Naive thymus-derived CD4-positive, alpha-beta T cell (primary cell): ENCODE measurements at places on chromosomes 5 and 9. TPM values are rescaled to one million over a fixed set of nuclear protein-coding genes. Genes with fewer than 3 reads are reported as not detected.

The PNPLA7 gene
- total RNA-seq, result 4.7 and 4.9 TPM in 2 replicates

The PKD2L2 gene
- total RNA-seq, result not detected

The ZNF618 gene
- total RNA-seq, result 1.2 TPM

The IFNK gene
- not detected for total RNA-seq

The PKN3 gene
- total RNA-seq, result 1.1 TPM

The ENTREP1 gene
- total RNA-seq, result not detected in 2 replicates

The CDH18 gene
- total RNA-seq, result not detected

The C9orf152 gene
- not detected for total RNA-seq

The ICE1 gene
- total RNA-seq, result 46.5 TPM

The FYB1 gene
- 491 TPM for total RNA-seq

The TAF11L13 gene
- total RNA-seq, result not detected

The LRRC19 gene
- not detected in 2 replicates for total RNA-seq

The PCDHGB3 gene
- total RNA-seq, result 0.24 TPM

The JAKMIP2 gene
- total RNA-seq, result 0.88 TPM

The TLX3 gene
- total RNA-seq, result not detected

The GNA14 gene
- total RNA-seq, result 0.34 TPM

The FCN2 gene
- not detected for total RNA-seq

The FAM78A gene
- 110 and 114 TPM in 2 replicates for total RNA-seq

The STARD4 gene
- total RNA-seq, result 19.2 TPM

The DND1 gene
- total RNA-seq, result 4.5 TPM
